Choroid plexus epithelial cell (primary cell): ENCODE measurements at places on chromosomes 5 and 9.
A peak's percentile ranks its signal among the peaks of the same experiment; 100 is the strongest.

- DNase-seq, result no peak
Observed at GRCh38 chr5:167143716-167144115, 1147.7 kb upstream of the WWC1 start.

DNA sequence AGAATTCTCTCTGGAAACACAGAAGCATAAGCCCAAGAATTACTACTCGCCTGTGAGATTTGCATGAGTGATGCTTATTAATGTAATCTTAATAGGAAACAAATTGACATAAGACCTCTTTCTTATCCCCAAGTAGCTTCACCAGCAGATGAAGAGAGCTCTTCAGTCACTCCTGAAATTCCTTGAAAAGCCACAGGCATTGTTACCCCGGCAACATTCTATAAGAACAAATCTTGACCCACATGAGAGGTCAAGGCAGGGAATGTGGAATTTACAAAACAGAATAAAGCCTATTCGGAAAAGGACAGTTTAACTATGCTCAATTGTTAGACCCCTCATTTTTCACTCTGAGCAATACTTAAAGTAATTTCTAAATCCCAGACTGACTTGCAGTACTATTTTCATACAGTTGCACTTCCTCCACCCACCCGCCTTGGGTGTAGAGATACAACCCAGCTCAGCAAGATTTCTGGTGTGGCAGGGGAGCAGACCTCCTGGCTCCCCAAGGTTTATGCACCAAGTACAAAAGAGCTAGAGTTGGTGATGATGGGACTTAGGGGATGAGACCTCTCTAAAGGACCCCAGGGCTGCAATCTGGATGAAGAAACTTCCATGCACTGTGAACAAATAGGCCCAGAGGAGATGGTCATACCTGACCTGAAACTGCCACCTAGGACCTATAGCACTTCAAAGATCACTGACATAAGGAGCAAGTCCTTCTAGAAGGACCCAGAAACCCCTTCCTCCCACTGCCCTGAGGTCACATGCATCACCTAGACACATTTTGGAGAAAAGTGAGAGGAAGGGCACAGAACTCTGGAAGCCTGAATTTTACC lies 242.1 kb downstream of the ZNF608 start:
- peak; percentile 77 for DNase-seq

DNA sequence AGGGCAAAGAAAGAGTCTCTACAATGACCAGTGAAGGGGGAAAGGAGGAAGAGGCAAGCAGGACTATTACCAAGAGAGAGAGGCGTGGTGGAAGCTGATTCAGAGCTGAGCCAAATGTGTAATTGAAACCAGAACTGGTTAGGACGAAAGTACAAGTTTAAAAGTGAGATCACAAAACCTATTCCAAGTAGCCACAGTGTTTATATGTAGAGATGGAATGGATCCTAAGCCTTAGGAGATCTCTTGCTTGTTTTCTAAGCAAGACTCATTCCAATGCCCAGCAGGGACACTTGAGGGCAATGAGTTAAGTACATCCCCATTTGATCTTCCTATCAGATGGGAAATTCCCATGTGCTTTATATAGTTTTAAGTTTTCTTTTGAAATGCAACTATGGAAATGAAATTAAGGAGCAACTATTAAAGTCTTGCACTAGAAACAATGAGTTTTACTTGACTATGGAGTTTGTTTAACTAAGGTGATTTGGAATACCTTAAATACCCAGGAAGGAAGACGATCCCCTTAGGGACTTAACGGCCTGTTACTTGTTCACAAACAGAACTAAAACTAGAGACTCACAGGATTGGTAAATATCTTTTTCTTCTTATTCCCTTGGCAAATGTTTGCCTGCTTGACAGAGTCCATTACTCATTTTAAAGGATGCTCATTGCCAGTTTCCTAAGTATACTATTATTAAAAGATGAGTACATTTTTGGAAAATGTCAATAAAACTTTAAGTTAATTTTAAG lies 51.1 kb upstream of the SNX2 start:
- DNase-seq, result peak; percentile 78

GRCh38 chr9:83271665-83272071 lies 208.7 kb upstream of the RASEF start:
- no peak for DNase-seq

DNA sequence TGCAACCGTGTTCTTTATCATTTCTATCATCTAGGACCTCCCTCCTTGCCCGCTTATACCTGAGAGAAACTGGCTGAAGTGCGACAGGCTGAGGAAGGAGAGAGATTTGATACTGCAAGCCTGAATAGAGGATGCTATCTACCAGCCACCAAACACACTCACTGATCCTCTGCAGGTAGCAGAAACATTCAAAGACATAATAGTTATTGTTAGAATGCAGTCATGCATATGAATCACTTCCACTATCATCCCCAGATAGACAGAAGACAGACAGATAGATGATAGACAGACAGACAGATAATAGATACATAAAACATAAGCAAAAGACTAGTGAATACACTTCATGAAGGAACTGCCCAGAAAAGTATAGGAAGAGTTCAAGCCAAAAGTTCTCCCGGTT lies 32.9 kb downstream of the FAM81B start:
- no peak for DNase-seq

- no peak for DNase-seq
Observed at GRCh38 chr5:22693121-22693520, 160.0 kb downstream of the CDH12 start.

DNA sequence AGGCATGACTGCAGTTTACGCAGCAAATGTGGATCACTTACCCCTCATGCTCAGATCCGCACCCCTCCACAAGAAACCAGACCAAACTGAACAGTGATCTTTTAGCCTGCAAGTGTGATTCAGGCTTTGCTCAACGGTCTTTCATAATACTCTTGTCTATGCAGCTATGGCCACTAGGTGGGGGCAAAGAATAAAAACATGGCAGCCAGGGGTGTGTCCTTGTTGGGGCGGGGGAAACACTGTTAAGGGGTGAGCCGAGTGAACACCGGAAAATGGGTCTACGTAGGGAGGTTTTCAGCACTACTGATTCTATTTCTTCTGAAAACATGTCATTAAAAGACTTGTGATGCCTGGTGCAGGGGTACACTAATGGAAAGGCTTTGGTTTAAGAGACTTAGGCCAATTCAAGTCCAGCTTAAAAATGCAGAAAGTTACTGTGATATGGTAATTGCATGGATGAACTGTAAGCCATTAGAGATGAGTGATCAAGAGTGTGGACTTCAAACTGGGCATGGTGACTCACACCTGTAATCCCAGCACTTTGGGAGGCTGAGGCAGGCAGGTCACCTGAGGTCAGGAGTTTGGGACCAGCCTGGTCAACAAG lies 49.9 kb upstream of the GPR151 start:
- DNase-seq, result peak; percentile 80

DNA sequence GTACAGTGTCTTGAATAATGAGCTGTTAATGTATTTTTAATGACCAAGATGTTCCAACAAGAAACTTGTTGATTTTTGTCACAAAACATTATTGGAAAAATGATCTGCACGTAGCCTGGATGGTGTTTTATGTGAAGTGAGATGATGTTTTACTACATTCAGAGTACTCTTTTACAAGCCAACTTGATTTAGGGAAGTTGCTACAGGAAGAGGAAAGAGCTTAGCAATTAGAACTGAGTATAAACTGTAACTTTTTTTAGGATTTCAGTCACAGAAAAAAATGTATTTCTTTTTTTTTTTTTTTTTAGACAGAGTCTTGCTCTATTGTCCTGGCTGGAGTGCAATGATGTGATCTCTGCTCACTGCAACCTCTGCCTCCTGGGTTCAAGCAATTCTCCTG lies 113.6 kb upstream of the ADRA1B start:
- no peak for DNase-seq

- DNase-seq, result no peak
Observed at GRCh38 chr5:15124871-15125568, 253.4 kb upstream of the ANKH start.

GRCh38 chr5:88830567-88830966 lies 52.4 kb downstream of the MEF2C start:
- DNase-seq, result no peak

GRCh38 chr9:116323571-116323970 lies 170.0 kb downstream of the PAPPA start:
- DNase-seq, result no peak

DNA sequence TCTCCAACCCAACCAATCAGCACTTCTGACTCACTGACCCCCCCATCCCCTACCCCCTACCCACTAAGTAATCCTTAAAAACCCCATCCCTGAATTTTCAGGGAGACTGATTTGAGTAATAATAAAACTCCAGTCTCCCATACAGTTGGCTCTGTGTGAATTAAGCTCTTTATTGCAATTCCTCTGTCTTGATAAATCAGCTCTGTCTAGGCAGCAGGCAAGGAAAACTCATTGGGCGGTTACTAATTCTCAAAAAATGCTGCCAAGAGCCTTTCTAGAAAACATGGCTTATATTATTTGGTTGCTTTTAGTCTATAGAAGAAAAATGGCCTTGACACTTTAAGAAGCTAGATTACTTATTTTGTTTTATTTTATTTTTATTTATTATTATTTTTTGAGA lies 131.7 kb downstream of the SUSD1 start:
- no peak for DNase-seq

GRCh38 chr5:10987925-10988504 lies 227.0 kb upstream of the DAP start:
- peak; percentile 4 for DNase-seq

DNA sequence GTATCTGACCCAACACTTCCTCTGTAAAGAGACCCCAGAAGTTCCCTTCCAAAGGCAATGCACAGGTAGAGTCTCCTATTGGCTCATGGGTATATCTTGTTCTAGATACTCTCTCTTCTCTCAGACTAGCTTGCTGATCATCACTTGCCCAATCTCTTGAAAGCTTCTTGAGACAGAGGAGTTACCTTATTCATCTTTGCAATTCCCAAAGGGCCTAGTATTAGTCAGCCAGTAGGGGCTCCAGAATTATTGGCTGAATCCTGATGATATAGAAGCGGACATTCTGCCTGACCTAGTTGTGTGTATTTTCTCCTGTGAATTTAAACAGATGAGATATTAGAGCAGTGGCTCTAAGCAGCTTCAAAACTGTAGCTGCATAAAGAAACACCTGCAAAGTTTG lies 304.0 kb upstream of the KLF4 start:
- no peak for DNase-seq

DNA sequence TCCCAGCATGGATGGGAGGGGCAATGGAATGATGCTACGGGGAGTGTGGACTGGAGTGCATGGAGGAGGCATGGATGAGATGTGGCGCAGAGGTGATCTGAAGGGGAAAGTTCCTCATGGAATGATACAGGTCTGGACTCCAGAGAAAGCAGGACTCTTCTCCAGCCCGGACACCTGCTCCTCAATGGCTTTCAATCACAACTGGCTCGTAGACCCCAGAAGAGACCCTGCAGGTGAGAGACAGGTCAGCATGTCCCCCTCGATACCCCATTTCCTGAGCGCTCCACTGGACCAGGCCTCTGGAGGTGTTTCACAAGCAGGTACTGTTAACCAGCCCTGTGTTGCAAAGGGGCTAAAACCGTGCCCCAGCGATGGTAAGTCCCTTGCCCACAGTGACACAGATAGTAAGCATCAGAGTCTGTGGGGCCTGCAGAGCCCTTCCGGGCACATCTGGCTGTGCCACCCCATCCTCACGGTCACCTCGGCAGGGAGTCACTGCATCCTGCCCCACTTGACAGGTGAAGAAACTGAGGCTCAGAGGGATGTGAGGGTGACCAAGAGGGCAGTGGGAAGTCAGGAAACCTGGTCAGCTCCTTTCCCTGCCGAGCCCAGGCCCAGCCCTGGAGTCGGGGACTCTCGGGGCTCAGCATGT lies 5.5 kb upstream of the DPM2 start:
- no peak for DNase-seq

GRCh38 chr9:76257311-76257710 lies 136.9 kb downstream of the RFK start:
- no peak for DNase-seq

GRCh38 chr5:122471752-122472061 lies 159.7 kb downstream of the SNCAIP start:
- no peak for DNase-seq

DNA sequence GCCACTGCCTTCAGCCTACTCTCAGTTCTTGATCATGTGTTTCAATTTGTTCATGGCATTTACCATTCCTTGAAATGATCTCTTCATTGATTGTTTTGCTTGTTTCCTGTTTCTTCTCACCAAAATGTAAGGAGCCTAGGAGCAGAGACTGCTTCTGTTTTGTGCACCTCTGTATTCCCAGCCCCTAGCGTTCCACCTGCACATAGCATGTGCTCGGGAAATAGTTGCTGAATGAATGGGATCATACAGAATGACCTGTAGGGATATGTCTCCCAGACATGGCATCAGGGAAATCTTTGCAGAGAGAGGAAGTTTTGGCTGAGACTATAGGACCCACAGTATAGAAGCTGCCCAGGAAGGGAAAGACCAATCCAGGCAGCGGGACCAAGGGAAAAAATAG lies 6.2 kb upstream of the CERCAM start:
- no peak for DNase-seq

GRCh38 chr5:102753889-102754766 lies 977 bp upstream of the PAM start:
- no peak for DNase-seq

- DNase-seq, result no peak
Observed at GRCh38 chr9:36136894-36137391, 410 bp downstream of the GLIPR2 start.

DNA sequence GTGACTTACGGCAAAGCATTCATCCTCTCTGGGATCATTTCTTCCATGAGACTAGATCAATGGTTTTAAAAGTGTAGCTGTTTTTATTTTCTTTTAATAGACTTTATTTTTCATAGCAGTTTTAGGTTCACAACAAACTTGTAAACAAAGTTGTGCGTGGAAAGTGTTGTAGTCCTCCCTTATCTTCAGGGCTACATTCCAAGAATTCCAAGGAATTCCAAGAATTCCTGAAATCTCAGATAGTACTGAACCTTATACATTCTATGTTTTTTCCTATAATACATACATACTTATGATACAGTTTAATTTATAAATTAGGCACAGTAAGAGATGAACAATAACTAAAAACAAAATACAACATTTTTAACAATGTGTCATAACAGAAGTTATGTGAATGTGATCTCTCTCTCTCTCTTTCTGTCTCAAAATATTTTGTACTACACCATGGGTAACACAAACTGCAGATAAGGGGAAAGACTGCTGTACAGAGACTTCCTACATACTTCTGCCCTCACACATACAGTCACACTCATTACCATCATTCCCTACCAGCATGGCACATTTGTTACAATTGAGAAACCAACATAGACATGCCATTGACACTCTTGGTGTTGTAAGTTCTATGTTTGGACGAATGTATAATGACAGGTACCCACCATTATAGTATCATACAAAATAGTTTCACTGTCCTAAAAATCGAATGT lies 1933.2 kb upstream of the WWC1 start:
- peak; percentile 31 for DNase-seq
